ENCODE measurements at places on chromosomes 4 and X.
A peak's percentile ranks its signal among the peaks of the same experiment; 100 is the strongest.

GRCh38 chr4:8198906-8199593 lies at the start of gene SH3TC1:
Gene SH3TC1 (plus strand): TSS chr4:8199290. CDS start chr4:8205195, 5,905 bp downstream.
- peak; percentile 86 for DNase-seq

DNA sequence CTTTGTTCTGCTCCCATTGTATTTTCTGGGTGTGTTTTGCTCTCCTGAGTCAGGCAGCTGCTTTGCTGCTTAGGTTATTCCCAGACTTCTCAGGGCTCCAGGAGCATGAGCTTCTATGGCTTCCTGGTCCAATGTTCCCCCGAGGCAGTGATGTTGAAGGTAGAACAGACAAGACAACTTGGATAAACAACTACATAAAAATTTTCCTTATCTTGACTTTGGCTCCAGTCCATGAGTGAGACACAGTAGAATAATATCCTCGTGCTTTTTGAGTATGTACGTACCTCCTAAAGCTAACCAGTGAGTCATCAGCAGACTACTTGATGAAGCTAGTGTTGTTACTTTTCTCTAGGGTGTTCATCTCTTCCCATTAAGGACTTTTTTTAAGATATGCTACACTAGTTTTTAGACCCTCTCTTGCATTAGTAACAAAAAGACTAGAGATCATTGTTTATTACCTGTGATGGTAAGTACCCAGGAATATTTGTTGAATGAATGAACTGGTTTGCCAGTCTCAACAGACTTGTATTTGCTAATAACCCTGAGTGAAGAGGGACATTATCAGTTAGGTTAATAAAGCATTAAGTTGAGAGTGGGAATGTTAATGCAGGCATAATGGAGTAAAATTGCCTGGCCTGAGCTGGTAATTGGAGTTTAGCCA lies 131.9 kb downstream of the FHIP1A start:
- DNase-seq = no peak

DNA sequence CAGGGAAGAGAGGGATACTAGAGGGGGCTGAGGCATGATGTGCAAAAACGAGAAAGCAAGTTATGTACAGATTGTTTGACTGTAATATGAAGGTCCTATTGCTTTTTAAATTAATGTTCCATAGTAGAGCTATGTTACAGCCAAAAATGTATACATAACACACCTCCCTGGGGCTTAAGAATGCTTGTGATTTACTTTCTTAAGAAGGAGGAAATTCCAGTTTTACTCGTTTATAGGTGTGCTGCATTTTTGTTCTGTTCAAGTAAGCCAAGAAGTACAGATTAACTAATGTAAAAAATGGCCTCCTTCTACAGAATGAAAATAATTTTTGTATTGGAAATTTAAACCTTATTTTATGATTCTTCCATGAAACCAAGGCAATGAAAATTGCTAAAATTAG lies 614.4 kb upstream of the NR3C2 start:
- DNase-seq = no peak

DNA sequence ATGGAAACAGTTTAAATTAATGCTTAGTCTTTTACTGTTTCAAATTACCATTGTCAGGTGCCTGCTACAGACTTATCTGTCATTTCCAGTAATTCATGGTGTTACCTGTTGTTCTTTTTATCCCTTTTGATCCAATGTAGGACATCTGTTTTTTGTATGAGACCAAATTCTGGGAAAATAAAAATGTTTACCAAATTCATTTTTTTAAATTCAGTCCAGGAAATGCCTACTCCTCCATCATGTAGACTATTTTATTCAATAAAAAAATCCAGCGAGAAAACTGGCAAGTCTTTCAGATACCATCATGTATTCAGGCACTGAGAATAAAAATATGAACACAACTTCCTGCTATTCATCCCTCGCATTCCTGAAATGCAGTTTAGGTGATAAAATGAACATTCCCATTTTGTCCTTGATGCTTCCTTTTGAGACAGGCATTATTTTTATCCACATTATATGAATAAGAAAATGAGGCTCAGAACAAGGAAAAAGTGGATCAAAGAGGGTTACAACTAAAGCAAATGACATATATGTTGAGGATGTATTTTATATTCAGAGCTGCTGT lies 584.2 kb downstream of the SPRY1 start:
- no peak for DNase-seq

DNA sequence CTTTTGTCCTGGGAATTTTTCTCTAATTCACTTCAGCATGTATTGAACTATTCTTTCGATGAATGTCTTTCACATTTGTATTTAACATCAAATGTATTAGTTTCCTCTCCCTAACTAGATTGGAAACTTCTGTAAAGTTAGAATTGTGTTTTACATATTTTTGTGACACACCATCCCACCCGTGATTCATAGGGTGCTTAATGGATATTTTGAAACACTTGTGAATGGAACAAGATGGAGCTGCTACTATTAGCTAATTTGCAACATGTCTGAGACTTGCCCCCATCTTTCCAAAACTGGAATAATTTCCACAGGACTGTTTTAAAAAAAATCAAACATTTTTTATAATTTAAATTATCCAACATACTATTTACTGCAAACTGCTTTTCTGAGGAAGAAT lies 30.2 kb upstream of the GNPDA2 start:
- no peak for DNase-seq

DNA sequence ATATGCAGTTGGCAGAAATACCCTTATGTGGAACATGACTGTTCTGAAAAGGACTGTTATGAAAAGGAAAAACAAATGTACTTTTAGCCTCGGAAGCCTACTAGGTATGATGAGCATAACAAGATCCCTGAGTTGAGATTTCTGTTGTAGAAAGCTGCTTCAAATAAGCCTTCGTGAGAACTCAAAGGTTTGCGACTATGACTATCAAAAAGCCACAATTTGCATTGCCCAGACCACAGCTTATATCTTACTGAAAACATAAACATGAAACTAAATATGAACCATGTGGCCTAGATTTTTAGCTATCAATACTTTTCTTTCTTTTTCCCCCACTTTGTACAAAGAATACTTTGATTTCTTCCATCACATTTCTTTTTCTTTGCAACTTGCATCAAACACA lies 398.2 kb upstream of the LCORL start:
- DNase-seq = no peak

- no peak for DNase-seq
Observed at GRCh38 chrX:96982161-96982560, 98.5 kb downstream of the RPA4 start.

- no peak for DNase-seq
Observed at GRCh38 chr4:24836661-24837242, 41.4 kb downstream of the SOD3 start.

- no peak for DNase-seq
Observed at GRCh38 chrX:18709833-18710232, 2.4 kb downstream of the PPEF1 start.

DNA sequence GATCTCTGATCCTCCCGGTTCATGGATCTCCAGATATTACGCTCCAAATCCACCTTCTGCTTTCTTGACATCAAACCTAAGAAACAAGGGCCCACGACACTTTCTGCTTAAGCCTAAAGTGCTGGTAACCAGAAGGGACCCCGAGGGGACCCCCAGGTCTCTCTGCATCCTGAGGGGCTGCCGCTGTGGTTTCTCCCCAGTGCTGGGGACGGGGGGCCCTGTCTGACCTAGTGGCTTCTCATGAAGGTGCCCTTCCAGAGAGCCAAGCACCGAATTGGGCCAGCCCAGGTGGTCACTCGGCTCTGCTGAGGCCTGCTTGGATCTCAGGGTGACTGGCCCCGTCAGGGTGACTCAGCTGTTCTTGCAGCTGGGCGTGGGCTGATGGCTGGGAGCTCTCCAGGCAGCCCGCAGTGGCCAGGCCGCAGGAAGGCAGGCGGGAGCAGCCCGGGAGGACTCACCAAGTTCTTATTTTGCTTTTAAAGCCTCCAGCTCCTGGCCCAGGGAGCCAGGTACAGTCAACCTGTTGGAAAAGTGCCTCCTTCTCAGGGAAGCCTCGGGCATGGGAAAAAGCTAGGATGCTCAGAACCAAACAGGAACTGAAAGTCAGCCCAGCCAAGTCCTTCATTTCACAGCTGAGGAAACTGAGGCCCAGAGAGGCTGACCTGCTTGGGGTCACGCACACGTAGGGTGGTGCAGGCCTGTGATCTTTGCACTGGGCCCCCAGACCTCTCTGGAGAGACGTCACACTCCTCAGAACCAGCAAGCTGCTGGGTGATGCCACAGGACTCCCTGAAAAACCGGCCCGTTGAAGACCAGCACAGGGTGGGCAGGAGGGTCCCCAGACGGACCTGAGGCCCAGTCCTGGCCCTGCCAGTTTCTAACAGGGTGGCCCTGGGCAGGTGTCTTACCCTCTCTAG lies 16.7 kb downstream of the BLOC1S4 start:
- DNase-seq = no peak

- DNase-seq = no peak
Observed at GRCh38 chr4:161642708-161643107, 521.1 kb downstream of the FSTL5 start.

DNA sequence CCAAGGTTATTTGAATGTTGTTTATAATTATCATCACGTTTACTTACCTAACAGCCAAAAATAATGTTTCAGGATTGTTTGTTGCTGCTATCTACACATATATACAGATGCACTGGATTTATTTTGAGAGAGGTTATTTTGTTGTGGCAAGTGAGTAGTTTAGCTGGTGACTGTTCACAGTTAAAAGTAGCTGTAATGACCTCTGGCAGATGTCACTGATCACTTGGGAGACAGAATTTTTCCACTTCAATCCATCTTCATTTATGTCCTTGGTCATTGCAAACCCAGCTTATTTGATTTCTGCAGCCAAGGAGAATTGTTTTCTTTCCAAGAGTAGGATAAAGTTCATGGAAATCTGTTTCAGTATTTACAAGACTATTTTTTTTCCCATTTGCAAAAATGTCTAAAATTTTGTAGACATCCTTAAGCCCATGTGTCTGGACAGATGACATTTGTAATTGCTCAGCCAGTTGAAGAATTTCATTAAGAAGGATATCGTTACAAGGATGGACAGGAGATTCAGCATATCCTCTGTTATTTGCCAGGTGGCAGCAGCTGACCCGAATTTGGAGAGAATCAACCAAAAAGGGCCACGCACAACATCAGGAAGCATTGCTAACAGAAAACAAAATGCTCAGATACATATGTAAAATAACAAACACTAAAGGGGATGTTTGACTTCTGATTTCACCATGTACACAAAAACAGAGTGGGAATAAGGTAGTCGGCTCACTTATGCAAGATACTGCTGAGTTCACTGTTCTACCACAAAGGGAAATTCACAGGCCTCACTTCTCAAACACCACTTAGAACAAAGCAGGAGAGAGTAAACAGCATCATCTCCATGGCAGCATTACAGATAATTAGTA lies 64.5 kb downstream of the GPRIN3 start:
- DNase-seq = no peak

- no peak for DNase-seq
Observed at GRCh38 chrX:47327902-47328301, 42.5 kb upstream of the ZNF157 start.

GRCh38 chrX:134875671-134876070 lies 115.1 kb upstream of the SMIM10 start:
- DNase-seq = no peak

GRCh38 chrX:48696909-48697727 lies 584 bp downstream of the SUV39H1 start:
- peak; percentile 48 for DNase-seq

- DNase-seq = no peak
Observed at GRCh38 chrX:82649645-82650044, 858.4 kb upstream of the POU3F4 start.

DNA sequence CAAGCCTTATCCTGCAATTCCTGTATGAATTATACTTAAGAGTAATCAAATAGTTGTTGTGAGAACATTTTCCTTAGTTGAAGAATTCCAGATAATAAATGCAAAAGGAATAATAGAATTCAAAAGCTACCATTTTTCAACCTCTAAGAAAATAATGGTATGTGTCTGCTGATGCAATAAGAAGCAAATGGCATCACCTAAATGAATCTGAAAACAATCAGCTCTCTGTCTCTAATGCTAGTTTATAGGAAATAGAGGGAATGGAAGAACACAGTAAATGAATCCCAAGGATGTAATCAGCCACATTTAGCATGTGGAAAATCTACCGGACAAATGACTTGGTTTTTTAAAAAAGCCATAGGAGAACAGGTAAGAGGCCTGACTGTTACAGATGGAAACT lies 115.1 kb downstream of the DCHS2 start:
- DNase-seq = no peak

DNA sequence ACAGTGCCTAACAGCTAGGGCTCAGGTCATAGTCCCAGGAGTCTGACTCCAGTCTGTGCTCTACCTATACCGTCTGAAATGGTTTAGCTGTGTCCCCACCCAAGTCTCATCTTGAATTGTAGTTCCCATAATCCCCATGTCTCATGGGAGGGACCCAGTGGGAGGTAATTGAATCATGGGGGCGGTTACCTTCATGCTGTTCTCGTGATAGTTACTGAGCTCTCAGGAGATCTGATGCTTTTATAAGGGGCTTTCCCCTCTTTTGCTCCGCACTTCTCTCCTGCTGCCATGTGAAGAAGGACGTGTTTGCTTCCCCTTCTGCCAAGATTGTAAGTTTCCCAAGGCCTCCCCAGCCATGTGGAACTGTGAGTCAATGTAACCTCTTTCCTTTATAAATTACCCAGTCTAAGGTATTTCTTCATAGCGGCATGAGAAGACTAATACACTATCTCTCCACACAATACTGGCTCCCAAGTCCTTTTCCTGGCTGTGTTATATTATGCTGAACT lies 110.8 kb downstream of the AFAP1 start:
- DNase-seq = no peak

DNA sequence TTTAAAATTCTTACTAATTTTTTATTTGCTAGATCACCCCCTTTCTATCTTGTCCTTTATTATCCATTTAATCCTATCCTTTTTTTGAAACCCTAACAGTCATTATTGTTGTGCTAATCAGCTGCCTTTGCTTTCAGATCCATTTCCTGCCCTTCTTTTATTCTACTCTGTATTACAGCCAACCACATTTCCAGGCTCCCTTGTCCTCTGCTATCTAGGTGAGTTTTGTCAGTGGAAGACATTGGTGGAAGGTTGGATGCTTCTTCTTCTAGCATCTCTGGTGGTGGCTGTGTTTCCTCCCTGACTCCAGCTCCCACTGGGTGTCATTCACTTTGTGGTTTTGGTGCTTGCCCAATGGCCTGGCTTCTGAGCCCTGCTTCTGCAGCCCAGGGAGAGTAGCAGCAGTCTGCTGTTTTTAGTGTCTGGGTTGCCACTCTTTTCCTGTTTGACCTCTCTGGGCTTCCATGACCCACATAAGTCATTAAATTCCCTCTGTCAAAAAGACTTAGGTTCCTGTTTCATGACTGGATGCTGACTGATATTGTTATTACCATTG lies 225.2 kb upstream of the PGRMC2 start:
- DNase-seq = no peak

GRCh38 chr4:46850026-46850425 lies 59.0 kb downstream of the COX7B2 start:
- DNase-seq = no peak

- no peak for DNase-seq
Observed at GRCh38 chr4:126710935-126711334, 921.8 kb upstream of the INTU start.

GRCh38 chr4:122576261-122577188 lies 44.3 kb downstream of the IL21 start:
- DNase-seq = no peak

GRCh38 chr4:158805635-158806471 lies 37.0 kb downstream of the FNIP2 start:
- DNase-seq = peak; percentile 25

GRCh38 chr4:2406406-2406805 lies 12.0 kb downstream of the ZFYVE28 start:
- DNase-seq = peak; percentile 21
